Activated CD8-positive, alpha-beta T cell treated with anti-CD3 and anti-CD28 coated beads for 36 hours (primary cell): ENCODE measurements at places on chromosomes 7 and 10. TPM values are rescaled to one million over a fixed set of nuclear protein-coding genes. Genes with fewer than 3 reads are reported as not detected.

The SFRP5 gene
- total RNA-seq, result 0.60 TPM

The PKD2L1 gene
- total RNA-seq, result not detected

The GPR158 gene
- total RNA-seq, result not detected

The KLLN gene
- total RNA-seq, result 0.61 TPM

DNA sequence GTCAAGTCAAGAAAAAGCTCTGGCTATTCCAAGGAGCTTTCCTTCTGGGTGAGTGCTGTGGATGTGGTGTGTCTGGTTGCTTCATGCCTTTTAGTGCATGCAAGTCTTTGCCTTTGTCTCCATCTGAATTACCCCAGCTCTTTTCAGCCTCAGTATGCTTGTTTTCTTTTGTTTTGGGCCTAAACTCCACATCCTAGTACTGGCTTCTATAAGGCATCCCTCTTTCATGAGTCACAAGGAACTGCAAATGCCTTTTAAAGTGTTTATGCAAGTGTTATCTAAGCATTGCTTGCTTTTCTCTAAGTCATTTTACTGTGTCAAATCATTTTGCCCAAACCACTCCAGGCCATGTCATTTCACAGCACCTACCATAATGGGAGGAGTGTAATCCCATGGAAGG, 132.1 kb downstream of the PLCE1 start:
- no peaks in the 10 kb centered on the region for H3K4me1 ChIP-seq
- H3K27ac ChIP-seq, result no peak overlapping the region
- H3K36me3 ChIP-seq, result no peaks in the 10 kb centered on the region
- H3K4me3 ChIP-seq, result no peak overlapping the region
- H3K27me3 ChIP-seq, result no peaks in the 10 kb centered on the region
- DNase-seq, result no peak

- H3K36me3 ChIP-seq, result no peaks in the 10 kb centered on the region
- H3K27ac ChIP-seq, result no peak overlapping the region
- no peak overlapping the region for H3K4me3 ChIP-seq
- no peaks in the 10 kb centered on the region for H3K4me1 ChIP-seq
Measured at GRCh38 chr10:90451283-90451682, 406.6 kb downstream of the HTR7 start.

DNA sequence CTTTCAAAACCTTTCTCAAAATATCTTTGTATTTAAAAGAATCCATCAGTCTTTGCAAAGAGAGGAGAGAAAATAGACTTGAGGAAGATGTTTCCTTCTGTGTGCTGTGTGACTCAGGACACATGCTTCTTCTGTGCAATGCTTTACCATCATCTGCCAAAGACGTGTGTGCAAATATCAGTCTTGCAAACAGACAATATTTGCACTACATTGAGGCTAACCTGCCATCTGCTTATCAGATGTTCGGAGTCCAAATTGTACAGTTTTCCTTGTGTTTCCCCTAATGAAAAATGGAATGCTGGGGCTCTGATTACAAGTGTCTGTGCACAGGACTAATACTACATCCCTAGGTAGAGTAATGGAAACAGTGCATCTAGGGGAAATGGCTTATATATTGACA, 353.1 kb upstream of the LRRTM3 start:
- no peak for DNase-seq
- H3K27ac ChIP-seq, result no peak overlapping the region
- H3K36me3 ChIP-seq, result no peaks in the 10 kb centered on the region
- H3K4me3 ChIP-seq, result no peak overlapping the region

DNA sequence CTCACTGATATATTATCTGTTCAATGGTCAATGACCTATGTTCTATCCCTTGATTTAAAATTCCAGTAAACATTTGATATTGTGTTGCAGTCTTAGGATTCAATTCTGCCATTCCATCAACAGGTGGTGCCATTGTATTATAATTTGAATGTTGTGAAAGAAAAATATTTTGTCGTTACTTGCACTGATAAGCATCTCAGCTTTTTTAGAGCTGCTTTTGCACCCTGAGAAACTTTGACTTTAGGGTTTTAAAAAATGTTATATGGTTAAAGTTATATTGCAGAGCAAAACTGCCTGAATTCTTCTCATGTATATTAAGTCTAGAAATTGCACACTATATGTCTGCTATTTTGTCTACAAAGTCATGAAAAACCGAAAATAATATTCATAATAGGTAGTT, 18.8 kb upstream of the MINDY3 start:
- H3K27me3 ChIP-seq, result peaks cover 38% of the 10 kb centered on the region
- no peaks in the 10 kb centered on the region for H3K36me3 ChIP-seq
- H3K4me1 ChIP-seq, result no peaks in the 10 kb centered on the region

- H3K4me1 ChIP-seq, result peaks cover 8% of the 10 kb centered on the region
- no peak overlapping the region for H3K27ac ChIP-seq
- DNase-seq, result peak; percentile 55
- no peak overlapping the region for H3K4me3 ChIP-seq
- H3K36me3 ChIP-seq, result peaks cover 11% of the 10 kb centered on the region
Measured at GRCh38 chr10:21675157-21675796, 141.2 kb downstream of the MLLT10 start.

DNA sequence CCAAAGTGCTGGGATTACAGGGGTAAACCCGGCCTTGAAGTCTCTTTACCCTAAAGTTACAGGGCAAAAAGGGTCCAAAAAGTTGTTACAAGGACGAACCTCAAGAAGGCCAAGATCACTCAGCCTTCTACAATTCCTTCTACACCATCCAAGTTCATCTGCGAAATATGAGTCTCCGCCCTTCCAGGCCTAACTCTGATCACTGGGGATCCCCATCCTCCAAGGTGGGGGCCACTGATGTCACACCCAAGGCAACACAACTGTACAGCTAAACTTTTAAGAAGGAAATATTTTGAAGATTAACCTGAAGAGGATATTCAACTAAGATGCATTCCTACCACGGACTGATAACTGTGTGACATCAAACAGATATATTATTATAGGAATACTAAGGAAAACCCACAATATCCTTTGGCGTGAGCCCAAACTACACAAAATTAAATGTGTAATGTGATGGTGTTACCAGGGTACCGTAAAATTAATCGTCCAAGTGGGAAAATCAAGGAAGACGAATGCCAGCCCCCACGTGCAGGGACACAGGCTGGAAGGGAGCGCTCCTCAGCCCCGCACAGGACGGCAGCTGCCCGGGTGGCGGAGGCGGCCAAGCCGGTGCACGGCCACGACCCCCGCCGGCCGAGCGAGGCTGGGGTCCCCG, 1.0 kb downstream of the PAXIP1 start:
- H3K4me1 ChIP-seq, result peaks cover 10% of the 10 kb centered on the region
- peaks cover 28% of the 10 kb centered on the region for H3K36me3 ChIP-seq
- H3K4me3 ChIP-seq, result no peak overlapping the region
- peak; percentile 52 for DNase-seq

DNA sequence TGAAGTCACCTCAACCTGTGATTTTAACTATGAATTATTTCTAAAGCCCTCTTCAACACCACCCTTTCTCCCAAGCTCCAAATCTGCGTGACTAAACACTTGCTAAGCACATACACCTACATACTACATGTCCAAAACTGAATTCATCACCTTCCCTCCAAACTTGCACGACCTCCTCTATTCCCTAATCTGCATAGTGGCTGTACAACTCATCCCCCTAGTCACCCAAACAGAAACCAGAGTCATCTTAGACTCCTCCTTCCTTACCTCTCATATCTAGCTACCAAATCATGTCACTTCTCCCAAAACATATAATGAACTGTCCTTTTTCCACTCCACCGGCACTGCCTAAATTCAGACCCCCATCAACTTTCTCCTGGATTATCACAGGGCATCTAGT, 16.2 kb downstream of the ARHGAP21 start:
- H3K4me1 ChIP-seq, result peaks cover 7% of the 10 kb centered on the region
- H3K36me3 ChIP-seq, result no peaks in the 10 kb centered on the region
- H3K27ac ChIP-seq, result no peak overlapping the region
- no peak overlapping the region for H3K4me3 ChIP-seq
- peak; percentile 14 for DNase-seq

DNA sequence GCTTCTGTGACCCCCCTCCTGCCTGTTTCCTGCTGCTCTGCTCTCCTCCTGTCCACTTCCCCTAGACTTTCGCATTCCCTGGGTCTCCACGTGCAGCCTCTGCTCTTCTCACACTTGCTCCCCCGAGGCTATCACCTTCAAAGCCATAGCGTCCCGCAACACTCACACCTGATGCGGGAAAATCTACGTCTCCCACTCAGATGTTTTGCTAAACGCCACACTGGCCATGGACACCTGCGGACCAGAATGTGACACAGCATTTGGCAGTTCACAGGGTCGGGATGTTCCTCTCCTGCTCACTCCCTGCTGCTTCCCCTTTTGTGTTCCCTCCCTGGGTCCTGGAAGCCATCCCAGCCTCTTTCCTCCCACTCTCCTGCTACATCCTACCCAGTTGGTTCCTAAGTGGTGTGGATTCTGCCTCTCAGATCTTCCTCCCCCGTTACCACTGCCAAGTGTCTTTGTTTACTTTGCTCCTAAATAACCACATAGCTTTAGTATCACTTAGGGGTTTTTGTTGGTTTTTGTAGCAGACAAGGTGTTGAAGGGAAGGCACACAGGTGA, 33.7 kb upstream of the RBM33 start:
- DNase-seq, result no peak
- no peaks in the 10 kb centered on the region for H3K4me1 ChIP-seq
- H3K27ac ChIP-seq, result no peak overlapping the region
- no peak overlapping the region for H3K4me3 ChIP-seq
